ENCODE measurements at places on chromosomes 4 and X.

GRCh38 chr4:89994176-89994873 is 99.7 kb downstream of the MMRN1 start:
- no peak for DNase-seq

DNA sequence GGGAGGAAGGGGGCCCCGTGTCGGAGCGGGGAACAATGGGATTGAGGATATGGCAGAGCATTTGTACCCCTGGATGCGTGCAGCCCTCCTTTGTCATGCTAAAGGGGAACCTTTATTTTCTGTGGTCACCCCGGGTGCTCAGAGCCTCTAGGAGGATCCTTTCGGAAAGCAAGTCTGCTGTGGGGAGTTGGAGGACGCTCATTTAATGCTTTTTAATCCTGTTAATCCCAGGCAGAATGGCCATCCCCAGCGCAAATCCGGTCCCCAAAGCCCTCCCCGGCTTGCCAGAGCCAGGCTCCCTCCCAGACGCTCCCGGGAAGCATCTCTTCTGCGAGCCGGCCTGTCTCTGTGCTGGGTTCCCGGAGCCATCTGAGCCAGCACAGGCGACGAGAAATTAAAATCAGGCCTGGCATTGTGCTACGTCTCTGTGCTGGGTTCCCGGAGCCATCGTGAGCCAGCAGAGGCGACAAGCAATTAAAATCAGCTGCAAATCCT is 113.2 kb upstream of the PPP2R3B start:
- DNase-seq: no peak

DNA sequence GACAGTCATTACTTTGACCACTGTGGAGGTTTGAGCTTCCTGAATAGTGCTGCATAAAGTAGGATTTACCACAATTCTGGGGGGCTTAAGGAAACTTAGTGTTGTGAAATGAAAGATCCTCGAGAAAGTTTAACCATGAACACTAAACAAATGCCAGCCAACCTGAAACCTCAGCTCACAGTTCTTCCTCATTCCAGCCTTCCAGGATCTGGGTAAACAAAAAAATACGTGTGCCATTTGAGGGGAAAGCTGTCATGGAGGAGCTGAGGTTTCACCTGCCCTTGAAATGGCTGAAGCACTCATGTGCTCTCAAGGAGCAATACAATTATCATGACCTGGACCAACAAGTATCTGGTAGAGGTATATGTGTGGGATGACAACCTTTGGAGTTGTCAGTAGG is 142.7 kb downstream of the NPNT start:
- DNase-seq: no peak

DNA sequence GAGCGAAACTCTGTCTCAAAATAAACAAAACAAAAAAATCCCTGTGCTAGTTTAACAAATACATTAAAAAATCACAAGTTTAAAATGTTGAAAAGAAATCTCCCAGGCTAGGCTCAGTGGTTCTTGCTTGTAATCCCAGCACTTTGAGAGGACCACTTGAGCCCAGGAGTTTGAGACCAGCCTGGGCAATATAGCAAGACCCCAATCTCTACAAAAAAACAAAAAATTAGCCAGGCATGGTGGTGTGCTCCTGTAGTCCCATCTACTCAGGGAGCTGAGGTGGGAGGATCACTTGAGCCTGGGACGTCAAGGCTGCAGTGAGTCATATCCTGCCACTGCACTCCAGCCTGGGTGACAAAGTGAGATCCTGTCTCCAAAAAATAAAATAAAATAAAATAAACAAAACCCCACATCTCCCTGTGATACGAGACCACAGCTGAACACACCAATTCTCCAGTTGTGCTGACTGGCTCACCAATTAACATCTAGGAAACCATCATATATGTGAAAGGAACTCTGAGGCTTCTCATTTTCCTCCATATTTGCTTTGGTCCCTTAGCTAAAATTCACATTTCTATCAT is 7.3 kb downstream of the RPS4X start:
- DNase-seq: no peak

- no peak for DNase-seq
Measured at GRCh38 chr4:78809928-78810835, 34.0 kb downstream of the BMP2K start.

DNA sequence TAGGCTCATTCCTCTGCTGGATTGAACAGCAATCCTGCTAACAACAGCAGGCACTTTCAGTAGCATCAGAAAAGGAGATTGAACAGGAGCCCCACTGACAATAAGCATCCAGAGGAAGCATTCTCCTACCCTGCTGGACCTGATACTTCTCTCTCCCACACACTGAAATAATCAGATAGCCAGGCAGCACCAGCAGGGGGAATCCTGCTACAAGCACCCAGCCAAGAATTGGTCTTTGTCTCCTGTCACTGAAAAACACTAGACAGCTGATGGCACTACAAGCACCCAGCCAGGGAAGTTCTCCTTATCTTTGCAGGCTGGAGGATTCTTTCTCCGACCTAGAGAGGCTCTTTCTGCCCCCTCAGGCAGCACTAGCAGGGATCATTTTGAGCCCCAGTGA is 444.3 kb upstream of the GRIA3 start:
- no peak for DNase-seq

- DNase-seq: no peak
Measured at GRCh38 chr4:105686571-105686970, 21.9 kb downstream of the INTS12 start.

- DNase-seq: no peak
Measured at GRCh38 chr4:155948541-155948940, 5.1 kb downstream of the CTSO start.

DNA sequence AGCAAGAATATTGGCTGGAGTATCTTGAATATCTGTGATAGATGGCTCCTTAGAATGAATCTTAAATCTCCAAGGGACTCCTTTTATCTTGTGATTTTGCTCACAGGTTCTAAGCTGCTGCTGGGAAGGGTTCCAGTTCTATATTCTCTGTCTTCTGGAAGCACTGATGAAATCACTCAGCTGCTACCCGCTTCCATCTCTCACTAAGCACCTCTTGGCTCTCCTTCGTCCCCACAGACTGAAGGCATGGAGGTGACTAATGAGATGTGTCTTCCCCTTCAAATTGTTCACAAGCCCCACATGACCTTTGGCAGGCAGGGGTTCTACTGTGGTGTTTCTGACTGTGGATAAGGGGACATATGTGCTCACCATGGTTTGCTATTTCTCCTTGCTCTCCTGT is 75.9 kb downstream of the C4orf51 start:
- DNase-seq: no peak

GRCh38 chrX:123600181-123600580 is 132.7 kb downstream of the THOC2 start:
- no peak for DNase-seq

DNA sequence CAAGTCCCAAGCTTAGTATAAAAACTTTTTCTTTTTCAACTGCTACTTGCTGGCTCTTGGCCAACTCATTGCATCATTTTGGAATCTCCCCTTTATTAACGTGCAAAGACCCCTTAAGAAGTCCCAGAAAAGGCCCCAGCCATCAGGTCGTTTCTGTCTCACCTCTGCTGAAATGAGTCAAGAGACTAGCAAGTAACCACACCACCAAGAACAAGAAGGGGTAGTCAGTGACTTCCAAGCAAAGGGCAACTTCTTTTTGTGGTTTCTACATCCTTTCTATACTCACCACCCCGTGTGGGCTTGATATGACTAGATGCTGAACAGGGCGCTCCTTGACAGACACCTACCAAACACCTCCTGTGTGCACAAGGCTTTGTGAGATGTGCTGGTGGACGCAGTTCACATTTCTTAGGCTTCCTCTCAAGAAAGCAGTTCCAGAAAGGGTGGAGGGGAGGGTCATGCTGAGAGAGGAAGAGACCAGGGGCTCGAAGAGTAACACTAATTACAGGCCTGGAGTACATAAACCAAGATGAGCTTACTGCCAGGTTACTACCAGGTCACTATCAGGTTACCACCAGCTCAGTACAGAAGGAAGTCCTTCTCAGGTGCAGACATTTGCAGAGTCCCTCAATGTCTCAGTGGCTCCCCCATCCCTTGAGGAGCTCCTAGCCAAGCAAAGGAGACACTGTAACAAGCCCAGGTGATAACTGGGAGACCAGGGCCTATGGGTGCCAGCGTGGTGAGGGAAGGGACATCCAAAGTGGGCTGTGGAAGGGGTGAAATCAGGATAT is 19.3 kb downstream of the JAKMIP1 start:
- no peak for DNase-seq

DNA sequence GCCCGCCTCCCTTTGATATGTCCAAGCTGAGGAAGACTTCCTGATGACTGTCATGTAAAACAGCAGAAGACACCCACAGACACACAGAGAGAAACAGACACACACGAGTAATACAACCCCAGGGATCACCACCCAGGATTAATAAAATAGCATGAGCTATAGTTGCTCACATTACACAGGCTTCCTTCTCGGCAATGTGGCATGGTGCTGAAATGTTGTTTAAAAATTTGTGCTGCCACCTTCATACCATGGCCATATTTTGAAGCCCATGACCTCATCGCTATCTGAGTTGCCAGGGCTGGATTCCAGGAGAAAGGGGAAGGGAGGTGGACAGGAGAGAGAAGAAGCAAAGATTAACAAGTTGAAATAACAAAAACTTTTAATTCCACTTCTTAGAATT is 111.7 kb downstream of the SYNPO2 start:
- no peak for DNase-seq
